ENCODE measurements at places on chromosomes 11 and 22. TPM values are rescaled to one million over a fixed set of nuclear protein-coding genes. Genes with fewer than 3 reads are reported as not detected.
A peak's percentile ranks its signal among the peaks of the same experiment; 100 is the strongest.

The SYT13 gene
- polyA plus RNA-seq, result not detected

- DNase-seq, result no peak
These were observed 65.4 kb downstream of the ZNF280B start for GRCh38 chr22:22442928-22443709.

GRCh38 chr11:47863189-47863897, 15.2 kb upstream of the NUP160 start:
- peak; percentile 77 for DNase-seq

The NOL12 gene
- 38.8 TPM for polyA plus RNA-seq

The FAM227A gene
- not detected for polyA plus RNA-seq

The KRTAP5-9 gene
- polyA plus RNA-seq, result not detected

The PTGDR2 gene
- 1.9 TPM for polyA plus RNA-seq

DNA sequence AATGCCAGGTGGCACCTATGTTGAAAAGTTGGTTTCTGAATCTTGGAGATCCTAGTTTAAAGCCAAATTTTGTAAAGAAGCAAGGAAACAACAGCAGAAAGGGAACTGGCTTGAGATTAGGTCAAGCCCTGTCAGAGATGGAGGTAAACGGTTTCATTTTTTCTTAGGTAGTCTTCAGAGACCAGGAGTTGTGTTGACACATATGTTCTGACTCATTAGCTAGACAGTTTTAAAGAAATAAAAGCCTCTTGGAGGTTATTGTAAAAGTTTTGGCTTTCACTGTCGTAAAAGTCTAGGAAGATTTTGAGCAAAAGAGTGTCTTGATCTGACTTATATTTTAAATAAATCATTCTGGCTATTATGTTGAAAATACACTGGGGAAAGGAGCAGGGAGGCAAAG, 151.5 kb upstream of the CTSC start:
- no peak for DNase-seq

The LRRC4C gene
- polyA plus RNA-seq, result not detected

GRCh38 chr22:26642465-26643417, 14.6 kb upstream of the MIAT start:
- DNase-seq, result peak; percentile 50

The FGF4 gene
- polyA plus RNA-seq, result not detected

DNA sequence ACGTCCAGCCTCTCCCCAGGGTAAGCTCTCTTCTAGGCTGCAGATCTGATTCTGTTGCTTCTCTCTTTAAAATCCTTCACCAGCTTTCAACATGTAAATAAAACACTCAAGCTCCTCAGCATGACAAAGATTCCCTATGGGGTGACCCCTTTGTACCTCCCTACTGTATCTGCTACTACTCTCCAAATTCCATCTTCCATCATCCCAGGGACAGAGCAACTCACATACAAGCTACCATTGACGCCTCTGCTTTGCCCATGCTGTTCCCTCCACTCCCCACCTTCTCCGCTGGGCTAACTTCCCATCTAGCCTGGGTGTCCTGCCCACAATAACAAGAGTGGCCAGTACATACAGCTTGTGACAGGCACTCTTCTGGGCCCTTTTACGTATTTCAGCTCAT, 207.5 kb upstream of the ZBED5 start:
- no peak for DNase-seq

- no peak for DNase-seq
These were observed 66.6 kb downstream of the KCNC1 start for GRCh38 chr11:17801166-17801565.

- no peak for DNase-seq
These were observed 55.1 kb downstream of the MTMR3 start for GRCh38 chr22:29937940-29938693.

The ZBTB16 gene
- polyA plus RNA-seq, result 9.0 TPM

- no peak for DNase-seq
These were observed 13.2 kb upstream of the MPZL2 start for GRCh38 chr11:118277312-118277711.

- no peak for DNase-seq
These were observed 133.5 kb downstream of the RBFOX2 start for GRCh38 chr22:35894937-35895708.

DNA sequence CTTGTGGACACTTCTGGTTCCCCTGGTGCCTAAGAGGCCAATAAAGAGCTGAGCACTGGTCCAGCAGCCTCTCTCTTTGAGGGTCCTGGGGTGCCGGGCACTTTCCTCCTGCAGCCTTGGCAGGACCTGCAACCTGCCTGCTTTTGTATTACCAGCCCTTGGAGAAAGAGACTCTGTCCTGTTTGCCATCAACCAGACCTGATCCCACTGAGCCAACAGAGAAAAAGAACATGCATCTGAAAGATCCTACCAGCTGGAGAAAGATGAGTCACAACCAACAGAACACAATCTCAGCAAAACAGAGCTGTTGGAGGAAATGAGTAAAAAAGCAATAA, 321.0 kb downstream of the DDX10 start:
- no peak for DNase-seq

- DNase-seq, result no peak
These were observed 6.4 kb downstream of the CCDC89 start for GRCh38 chr11:85679576-85679975.

DNA sequence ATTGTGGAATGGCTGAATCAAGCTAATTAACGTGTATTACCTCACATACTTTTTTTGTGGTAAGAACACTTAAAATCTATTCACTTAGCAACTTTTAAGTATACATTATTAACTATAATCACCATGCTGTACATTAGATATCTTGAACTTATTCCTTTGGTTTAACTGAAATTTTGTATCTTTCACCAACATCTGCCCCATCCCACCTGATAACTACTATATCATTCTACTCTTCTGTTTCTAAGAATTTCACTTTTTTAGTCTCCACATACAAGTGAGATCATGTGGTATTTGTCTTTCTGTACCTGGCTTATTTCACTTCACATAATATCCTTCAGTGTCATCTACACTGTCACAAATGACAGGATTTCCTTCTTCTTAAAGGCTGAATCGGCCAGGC, 17.1 kb upstream of the VWA5A start:
- no peak for DNase-seq

The LDHA gene
- polyA plus RNA-seq, result 720 TPM

- no peak for DNase-seq
These were observed 157.9 kb upstream of the SORL1-AS1 start for GRCh38 chr11:121610706-121611105.

The NLRP14 gene
- polyA plus RNA-seq, result not detected

The MUC6 gene
- polyA plus RNA-seq, result not detected

The MS4A15 gene
- not detected for polyA plus RNA-seq

The SELENOH gene
- polyA plus RNA-seq, result 223 TPM

The OR8B12 gene
- polyA plus RNA-seq, result not detected

Measured in CD4-positive, alpha-beta memory T cell (primary cell).